Peyer's patch (tissue), 4 donors: ENCODE measurements at places on chromosomes 4 and X. TPM values are rescaled to one million over a fixed set of nuclear protein-coding genes. Genes with fewer than 3 reads are reported as not detected.

DNA sequence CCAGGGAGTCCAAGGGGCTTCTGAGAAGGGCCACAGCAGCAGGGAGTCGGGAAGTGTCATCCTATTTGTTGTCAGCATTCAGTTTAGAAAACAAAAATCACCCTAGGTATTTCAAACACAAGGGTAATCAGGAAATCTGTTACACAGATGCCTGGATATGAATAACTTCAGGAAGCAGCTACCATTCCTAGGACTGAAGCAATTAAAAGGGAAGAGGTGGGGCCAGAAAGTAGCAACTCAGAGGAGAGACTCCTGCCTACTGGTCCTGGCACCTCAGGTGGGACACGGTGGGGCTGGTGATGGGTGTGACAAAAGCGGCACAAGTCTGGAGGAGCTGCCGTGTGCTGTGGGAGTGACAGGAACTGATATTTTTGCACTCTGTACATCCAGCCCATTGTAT lies 107.9 kb downstream of the PDGFRA start:
- DNase-seq = no peak

- no peak for DNase-seq
Measured at GRCh38 chr4:108191269-108191914, 22.7 kb upstream of the LEF1 start.

DNA sequence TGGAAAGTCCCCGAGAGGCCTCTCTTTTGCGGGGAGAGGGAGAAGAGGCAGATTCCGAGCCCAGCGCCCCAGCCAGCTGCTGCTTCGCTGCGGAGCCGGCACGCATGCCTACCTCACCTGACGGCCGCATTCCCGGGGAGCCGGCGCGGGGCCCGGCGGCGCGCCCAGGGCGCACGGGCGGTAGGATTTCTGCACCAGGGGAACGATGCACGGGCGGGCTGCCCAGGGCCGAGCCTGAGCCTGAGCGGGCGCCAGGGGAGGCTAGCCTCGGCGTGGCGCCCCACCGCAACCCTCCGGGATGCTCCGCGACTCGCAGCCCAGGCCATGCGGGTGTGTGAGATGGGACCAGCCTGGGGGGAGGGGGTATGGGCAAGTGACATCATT lies 81.3 kb upstream of the SCML1 start:
- DNase-seq = no peak

DNA sequence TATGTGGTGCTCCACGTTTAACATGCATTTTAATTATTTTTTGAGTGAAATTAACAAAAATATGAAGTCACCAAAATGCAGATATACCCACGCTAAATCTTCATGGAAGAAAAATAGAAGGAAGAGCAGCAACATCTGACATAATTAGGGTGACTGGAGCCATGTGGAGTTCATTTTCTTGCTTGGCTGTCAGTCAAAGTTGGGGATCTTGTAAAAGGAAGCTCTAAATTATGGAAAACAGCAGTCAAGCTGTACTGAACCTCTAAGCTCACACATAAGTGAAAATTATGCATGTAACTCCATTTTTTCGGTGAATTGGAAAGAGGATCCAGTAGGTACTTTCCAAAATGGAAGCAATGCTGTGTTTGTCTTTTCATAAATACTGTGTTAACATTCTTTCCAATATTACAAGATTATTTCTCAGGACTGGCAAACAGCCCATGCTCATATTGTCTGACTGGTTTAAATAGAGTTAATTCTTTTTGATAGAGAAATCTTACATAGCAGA lies 9.7 kb upstream of the PDGFC start:
- DNase-seq = no peak

The TBX22 gene
- total RNA-seq = not detected

The USP11 gene
- total RNA-seq = 66.8 TPM
